ENCODE measurements at places on chromosomes 2 and 18. TPM values are rescaled to one million over a fixed set of nuclear protein-coding genes. Genes with fewer than 3 reads are reported as not detected.
A peak's percentile ranks its signal among the peaks of the same experiment; 100 is the strongest.

Gene RAMP1
- 2.1 TPM for total RNA-seq

- no peak for DNase-seq
These were observed 66.7 kb downstream of the NDUFA10 start for GRCh38 chr2:239958473-239958765.

- DNase-seq: peak; percentile 89
These were observed 142.0 kb downstream of the COPS8 start for GRCh38 chr2:237227592-237228280.

DNA sequence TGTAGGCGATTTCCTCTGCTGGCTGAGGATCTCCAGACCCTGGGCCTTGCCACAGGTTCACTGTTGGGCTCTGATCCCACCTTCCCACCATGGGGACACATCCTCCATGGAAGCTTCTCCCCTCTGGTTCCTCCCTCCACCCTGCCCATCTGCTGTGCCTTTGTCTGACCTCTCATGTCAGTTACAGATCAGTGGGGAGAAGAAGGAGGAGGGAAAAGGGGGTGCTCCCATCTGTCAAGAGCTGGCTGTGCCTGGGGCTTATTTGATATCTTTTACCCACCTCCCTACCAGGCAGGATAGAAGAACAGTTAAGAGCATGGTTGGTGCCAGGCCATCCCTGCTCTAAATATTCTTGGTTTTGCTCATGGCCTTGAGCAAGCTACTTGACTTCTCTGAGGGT lies 12.3 kb upstream of the DNAJB2 start:
- DNase-seq: no peak

DNA sequence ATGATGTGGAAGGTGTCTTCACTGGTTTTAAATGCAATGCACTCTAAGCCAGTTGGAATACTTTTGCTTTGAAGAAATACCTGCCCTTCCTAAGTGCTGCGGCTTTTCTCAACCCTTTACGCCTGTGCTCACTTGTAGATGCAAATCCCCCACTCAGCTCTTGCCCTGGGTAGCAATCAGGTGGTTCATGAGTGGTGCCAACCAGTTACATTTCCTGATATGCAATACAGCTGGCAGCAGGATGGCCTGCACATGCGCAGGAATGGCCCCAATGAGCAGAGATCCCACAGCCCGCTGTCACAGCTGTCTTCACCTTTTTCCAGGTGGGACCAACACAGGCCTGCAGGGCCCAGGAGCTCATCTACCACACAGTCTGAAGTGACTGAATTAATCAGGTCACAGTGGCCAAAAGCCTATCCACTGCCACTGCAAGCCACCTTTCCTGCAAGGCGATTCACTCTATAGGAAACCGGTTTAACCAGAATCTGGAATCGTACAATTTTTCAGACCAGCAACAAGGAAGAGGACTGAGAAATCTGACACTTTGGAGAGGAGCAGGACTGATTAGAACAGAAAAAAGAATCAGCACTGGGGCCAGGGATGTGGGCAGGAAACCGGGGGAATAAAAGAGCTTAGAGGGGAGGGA lies 247.8 kb downstream of the MYT1L start:
- DNase-seq: peak; percentile 25

DNA sequence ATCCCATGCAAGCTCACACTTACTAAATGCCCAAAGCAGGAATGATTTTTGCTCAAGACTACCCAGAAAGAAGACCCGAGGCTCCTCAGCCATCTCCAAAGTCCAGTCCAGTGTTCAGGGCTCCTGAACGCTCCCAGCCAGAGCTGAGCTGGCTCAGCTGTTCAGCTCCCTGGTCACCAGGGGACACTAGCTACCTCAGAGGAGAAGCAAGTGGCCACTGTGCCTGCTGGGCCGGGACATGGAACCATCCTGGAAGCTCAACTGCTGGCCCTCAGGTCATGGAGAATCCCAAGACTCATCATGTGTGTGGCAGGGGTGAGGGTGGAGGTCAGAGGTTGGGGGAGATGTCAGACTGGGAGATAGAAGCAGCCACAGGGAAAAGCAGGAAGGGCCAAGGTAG lies 89.0 kb downstream of the GALNT14 start:
- DNase-seq: no peak

Gene PASK
- total RNA-seq: 2.9 TPM

Gene CXCR4
- under 0.01 TPM for total RNA-seq

Gene UGT1A3
- total RNA-seq: not detected

DNA sequence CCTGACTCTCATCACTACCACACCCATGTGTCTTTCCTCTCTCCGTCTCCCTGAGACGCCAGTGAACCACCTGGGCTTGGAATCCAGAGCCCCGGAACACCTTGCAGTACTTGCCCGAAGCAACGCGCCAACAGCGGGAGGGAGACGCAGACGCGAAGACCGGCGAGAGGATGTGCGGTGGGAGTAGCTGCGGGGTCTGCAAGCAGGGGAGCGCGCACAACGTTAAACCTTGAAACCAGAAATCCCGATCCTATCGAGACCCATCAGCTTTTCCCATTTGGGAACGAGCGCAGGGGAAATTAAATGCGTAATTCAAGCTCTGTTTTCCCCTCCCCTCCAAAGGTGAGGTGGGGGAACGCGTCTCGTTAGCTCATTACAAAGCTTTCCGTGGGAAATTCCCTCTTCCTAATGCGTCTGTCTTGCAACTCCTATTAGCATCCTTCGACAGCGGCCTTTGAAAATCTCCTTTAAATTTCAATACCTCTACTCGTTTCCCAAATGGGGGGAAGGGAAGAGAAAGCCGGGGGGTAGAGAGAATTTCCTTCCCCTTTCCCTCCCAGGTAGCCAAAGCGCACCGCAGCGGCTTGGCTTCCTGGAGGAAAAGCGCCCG lies 421 bp upstream of the CNTNAP5 start:
- no peak for DNase-seq

Measured in bronchial epithelial cell (primary cell).